ENCODE measurements at places on chromosomes 13 and 19.

DNA sequence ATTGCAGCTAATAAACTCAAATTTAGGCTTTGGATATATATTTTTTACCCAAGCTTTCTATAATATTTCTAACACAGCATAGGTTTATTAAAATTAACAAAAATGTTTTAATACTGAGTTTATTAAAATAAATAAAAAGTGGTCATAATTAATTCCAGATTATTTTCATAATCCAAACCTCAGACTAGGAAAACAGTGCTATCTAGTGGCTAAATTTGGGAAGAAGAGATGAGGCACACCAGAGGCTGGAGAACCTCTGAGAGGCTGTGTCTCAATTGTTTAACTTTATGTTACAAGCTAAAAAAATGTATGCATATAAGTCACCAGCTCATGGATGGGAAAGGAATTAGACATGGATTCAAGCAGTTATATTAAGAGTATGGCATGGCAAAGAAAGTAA lies 392.5 kb downstream of the DIAPH3 start:
- H3K27me3 ChIP-seq: no peaks in the 10 kb centered on the region
- no peak overlapping the region for H3K27ac ChIP-seq
- H3K4me3 ChIP-seq: no peak overlapping the region
- no peak for DNase-seq

DNA sequence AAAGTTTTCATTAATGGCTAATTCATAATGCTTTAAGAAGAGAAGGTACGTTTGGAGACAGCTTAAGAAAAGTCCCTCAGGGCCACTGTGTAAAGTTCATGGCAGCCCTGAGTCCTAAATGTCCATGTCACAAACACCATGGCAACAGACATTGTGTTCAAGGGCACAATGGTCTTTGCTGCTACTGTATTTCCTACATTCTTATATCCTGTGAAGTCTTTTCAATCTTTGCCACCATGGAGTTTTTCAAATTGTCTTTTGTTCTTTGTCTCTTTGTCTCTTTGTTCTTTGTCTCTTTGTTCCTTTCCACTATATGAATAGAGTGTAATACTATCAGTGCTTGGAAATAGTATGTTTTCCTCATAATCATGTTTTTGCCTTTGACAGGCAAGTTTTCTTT lies 178.8 kb downstream of the VWA8 start:
- no peaks in the 10 kb centered on the region for H3K36me3 ChIP-seq
- DNase-seq: no peak
- H3K27me3 ChIP-seq: no peaks in the 10 kb centered on the region
- no peak overlapping the region for H3K27ac ChIP-seq
- H3K4me3 ChIP-seq: no peak overlapping the region

DNA sequence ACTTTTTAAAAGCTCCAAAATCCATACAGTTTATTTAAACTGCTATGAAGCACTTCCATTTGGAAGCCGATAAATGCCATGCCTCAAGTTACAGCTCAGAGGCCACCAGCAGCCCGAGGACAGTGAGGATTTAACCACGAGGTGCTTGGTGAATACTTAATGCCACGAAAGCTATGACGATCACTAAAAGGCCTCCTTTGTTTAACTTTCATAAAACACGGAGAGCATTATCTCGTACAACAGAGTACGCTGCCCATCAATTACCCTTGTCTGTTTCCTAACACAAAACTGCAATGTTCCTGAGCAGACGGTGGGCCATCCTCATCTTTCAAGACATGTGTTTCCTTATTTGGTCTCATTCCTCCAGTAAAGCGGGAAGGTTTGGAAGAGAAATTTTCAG lies 58.4 kb downstream of the PEPD start:
- no peaks in the 10 kb centered on the region for H3K27me3 ChIP-seq
- no peaks in the 10 kb centered on the region for H3K4me1 ChIP-seq
- no peak overlapping the region for H3K27ac ChIP-seq
- no peak for DNase-seq

DNA sequence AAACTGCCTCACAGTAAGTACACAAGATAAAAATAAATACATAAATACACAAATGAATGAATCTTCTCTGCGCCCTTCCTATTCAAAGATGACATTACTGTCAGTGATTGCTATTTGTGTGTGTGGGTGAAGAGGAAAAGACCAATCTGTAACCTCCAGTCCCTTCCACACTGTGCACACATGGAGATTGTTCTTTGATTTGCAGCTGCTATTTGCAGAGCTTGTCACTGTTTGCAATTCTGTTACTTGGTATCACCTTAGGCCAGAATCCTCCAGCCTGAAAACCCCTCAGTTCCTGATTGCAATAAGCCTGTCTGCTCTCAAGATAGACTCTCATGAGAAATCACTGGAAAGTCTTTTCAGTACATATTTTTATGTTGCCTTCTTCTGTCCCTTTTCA lies 1314.9 kb downstream of the PCDH9 start:
- no peaks in the 10 kb centered on the region for H3K27me3 ChIP-seq
- no peak for DNase-seq
- H3K4me1 ChIP-seq: peaks cover 12% of the 10 kb centered on the region

DNA sequence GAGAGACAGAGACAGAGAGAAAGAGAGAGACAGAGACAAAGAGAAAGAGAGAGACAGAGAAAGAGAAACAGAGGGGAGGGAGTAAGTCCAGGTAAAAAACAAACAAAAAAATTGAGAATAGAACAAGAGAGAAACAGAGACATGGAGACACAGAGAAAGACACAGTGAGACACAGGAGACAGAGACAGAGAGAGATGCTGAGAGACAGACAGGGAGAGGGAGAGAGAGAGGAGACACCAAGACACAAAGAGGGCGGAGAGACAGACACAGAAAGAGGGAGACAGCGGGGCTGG lies 5.8 kb upstream of the PROZ start:
- no peak overlapping the region for H3K27ac ChIP-seq
- peaks cover 16% of the 10 kb centered on the region for H3K4me1 ChIP-seq
- no peaks in the 10 kb centered on the region for H3K27me3 ChIP-seq
- no peaks in the 10 kb centered on the region for H3K36me3 ChIP-seq
- H3K4me3 ChIP-seq: no peak overlapping the region
- no peak for DNase-seq

DNA sequence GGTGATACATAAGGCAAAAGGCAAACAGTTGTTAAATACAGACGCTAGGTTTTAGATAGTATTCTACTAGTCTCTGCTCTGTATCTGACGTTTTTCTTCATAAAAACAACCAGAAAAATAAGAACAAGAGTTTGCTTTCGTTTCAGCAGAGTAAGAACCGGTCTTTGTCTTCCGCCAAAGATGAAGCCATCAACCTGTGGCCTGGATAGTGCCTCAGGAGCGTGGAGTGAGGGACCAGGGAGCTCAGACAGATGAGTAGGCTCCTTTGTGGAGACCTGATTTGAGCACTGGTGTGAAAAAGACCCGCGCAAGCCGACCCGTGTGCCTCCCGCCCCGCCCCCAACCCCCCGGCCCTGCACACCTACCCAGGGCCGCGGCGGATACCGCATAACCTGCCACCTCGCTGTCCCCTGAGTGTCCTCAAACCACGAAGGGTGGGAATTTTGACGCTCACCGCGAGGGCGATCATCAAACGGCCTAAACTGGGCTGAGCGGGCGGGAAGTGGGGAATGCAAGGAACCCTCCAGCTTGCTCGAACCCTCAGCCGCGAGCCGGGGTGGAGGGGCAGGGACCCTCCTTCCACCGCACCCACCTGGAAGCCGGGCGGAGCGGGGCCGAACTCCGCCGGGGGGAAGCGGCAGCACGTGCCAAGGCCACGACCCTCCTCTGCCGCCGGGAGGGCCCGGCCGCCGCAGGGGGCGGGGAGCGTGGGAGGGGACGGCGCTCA lies 866 bp upstream of the LMO7 start:
- DNase-seq: no peak
- peak overlapping the region; percentile 50 for H3K4me3 ChIP-seq
- peaks cover 5% of the 10 kb centered on the region for H3K4me1 ChIP-seq
- H3K27ac ChIP-seq: no peak overlapping the region
- H3K27me3 ChIP-seq: no peaks in the 10 kb centered on the region

- peaks cover 51% of the 10 kb centered on the region for H3K4me1 ChIP-seq
- H3K27me3 ChIP-seq: no peaks in the 10 kb centered on the region
- H3K27ac ChIP-seq: peak overlapping the region; percentile 78
Observed at GRCh38 chr19:55158848-55159749, 1.6 kb upstream of the TNNI3 start.

- H3K4me3 ChIP-seq: no peak overlapping the region
- H3K27me3 ChIP-seq: no peaks in the 10 kb centered on the region
Observed at GRCh38 chr19:48329167-48329891, 4.0 kb downstream of the EMP3 start.

DNA sequence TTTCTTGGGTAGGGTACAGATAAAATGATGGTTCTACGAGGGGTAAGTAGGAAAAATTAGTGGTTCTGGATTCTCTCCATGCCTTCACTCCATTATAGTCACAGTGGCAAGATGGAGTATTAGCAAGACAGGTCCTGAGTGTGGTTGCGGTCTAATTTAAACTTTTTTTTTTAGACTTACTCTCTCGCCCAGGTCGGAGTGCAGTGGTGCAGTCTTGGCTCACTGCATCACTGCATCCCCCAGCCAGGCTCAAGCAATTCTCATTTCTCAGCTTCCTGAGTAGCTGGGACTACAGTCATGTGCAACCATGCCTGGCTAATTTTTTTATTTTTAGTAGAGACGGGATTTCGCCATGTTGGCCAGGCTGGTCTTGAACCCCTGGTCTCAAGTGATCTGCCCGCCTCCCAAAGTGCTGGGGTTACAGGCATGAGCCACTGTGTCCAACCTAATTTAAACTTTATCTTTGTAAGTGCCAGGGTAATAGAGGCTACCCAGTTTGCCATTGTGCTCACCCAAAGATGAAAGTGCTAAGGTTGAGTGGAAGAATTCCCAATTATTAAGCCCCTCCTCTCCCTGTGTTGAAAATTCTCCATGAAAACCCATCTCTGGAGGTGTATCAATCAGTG lies 135.6 kb downstream of the TM9SF2 start:
- H3K27me3 ChIP-seq: no peaks in the 10 kb centered on the region
- no peak for DNase-seq
- H3K4me3 ChIP-seq: no peak overlapping the region
- H3K36me3 ChIP-seq: no peaks in the 10 kb centered on the region

GRCh38 chr19:33689138-33689746 lies 67.5 kb downstream of the CHST8 start:
- DNase-seq: no peak
- no peak overlapping the region for H3K27ac ChIP-seq
- peaks cover 13% of the 10 kb centered on the region for H3K27me3 ChIP-seq
- no peaks in the 10 kb centered on the region for H3K4me1 ChIP-seq
- no peak overlapping the region for H3K4me3 ChIP-seq

DNA sequence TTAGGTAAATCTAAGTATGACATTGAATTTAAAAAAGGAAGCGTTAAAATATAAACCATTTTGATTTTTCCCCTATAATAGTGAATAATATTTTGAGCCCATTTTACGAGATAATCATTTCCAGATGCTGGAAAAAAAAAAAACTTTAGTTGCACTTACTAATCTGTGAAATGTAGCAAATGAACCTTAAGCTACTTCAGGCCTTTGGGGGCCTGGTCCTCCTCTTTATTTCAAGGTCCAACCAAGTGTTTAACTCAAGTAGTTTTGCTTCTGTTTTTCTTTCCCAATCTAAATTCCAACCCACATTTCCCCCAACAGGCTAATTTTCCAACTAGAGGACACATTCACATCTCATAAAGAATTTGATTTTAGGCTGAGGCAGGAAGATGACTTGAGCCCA lies 101.2 kb downstream of the TNFRSF19 start:
- peaks cover 20% of the 10 kb centered on the region for H3K27me3 ChIP-seq
- no peak overlapping the region for H3K27ac ChIP-seq
- no peak for DNase-seq
- H3K36me3 ChIP-seq: no peaks in the 10 kb centered on the region
- no peak overlapping the region for H3K4me3 ChIP-seq

DNA sequence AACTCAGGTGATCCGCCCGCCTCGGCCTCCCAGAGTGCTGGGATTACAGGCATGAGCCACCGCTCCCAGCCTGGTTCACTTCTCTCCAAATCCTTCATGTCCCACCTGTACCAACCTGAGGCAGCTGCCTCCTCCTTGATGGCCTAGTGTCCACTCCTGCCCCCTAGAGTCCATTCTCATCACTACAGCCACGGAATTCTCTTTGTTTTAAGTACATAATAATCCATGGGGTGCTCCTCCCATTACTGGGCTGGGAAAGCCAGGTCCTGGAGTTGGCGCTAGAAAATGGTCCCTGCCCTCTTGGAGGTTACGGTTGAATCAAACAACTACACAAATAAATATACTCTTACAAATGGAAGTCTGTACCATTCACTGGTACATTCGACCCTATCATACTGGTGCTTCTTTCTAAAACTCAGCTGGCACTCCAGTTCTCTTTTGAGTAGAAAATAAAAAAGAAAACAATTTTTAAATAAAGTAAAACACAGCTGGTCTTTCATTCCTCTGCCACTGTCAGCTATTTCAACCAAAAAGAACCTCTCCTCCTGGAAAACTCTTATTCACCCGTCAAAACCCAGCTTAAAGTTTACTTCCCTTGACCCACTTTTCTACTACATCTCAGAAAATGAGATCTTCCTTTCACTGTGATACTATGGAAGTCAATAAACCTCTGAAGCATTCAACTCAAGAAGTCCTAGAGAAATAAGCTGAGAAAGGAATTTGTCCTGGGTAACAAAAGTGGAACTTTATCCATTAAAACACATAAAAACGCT lies 22.4 kb upstream of the ARHGEF18 start:
- DNase-seq: peak; percentile 39
- no peaks in the 10 kb centered on the region for H3K27me3 ChIP-seq
- no peaks in the 10 kb centered on the region for H3K4me1 ChIP-seq
- H3K27ac ChIP-seq: no peak overlapping the region
- no peak overlapping the region for H3K4me3 ChIP-seq

- no peak for DNase-seq
- peaks cover 62% of the 10 kb centered on the region for H3K36me3 ChIP-seq
- H3K4me3 ChIP-seq: no peak overlapping the region
- H3K4me1 ChIP-seq: no peaks in the 10 kb centered on the region
Observed at GRCh38 chr13:79338343-79338742, 67.7 kb downstream of the RBM26 start.

DNA sequence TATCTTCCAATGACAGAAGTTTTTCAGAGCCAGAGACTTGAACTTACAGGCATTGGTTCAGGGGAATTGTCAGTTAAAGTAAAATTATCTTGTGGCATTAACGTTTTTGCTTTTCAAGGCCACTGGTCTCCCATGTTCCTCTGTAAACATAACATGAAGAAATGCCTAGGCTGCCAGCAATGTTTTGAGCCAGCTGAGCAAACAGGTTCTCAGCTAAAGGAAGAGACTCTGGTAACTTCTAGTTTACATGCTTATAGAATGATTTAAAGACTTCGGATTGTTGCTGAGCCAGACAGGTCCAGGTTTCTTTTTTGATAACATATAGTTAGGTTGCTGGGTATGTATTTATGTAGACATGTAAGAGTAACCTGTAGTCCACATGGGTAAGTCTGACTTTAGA lies 35.7 kb downstream of the ZNF493 start:
- no peak for DNase-seq
- H3K4me3 ChIP-seq: no peak overlapping the region
- H3K4me1 ChIP-seq: no peaks in the 10 kb centered on the region
- no peak overlapping the region for H3K27ac ChIP-seq
- H3K36me3 ChIP-seq: no peaks in the 10 kb centered on the region
- no peaks in the 10 kb centered on the region for H3K27me3 ChIP-seq

- H3K4me3 ChIP-seq: peak within 1 kb of the TSS; percentile 95
- H3K27ac ChIP-seq: peak within 1 kb of the TSS; percentile 87
- peaks cover 6% of the 10 kb centered on the region for H3K36me3 ChIP-seq
- H3K4me1 ChIP-seq: peaks cover 8% of the 10 kb centered on the region
- H3K27me3 ChIP-seq: no peaks in the 10 kb centered on the region
Observed at GRCh38 chr19:35154525-35155406, at the start of gene FXYD5. TSS of gene FXYD5 (plus strand) at chr19:35154735. CDS start at chr19:35155551, 816 bp downstream.

GRCh38 chr13:41596190-41596589 lies 138.8 kb downstream of the RGCC start:
- peaks cover 1% of the 10 kb centered on the region for H3K4me1 ChIP-seq
- H3K27me3 ChIP-seq: no peaks in the 10 kb centered on the region
- DNase-seq: no peak
- no peak overlapping the region for H3K27ac ChIP-seq
- H3K36me3 ChIP-seq: no peaks in the 10 kb centered on the region

Measured in HCT116 (cell line).